ENCODE measurements at places on chromosomes 4 and X.

GRCh38 chr4:114015444-114015899 is 36.0 kb upstream of the ARSJ start:
- H3K27me3 ChIP-seq: no peaks in the 10 kb centered on the region
- H3K4me1 ChIP-seq: no peaks in the 10 kb centered on the region
- no peak for DNase-seq

GRCh38 chr4:2671267-2671895 is 84.8 kb downstream of the TNIP2 start:
- H3K36me3 ChIP-seq: peaks cover 17% of the 10 kb centered on the region
- DNase-seq: no peak
- H3K4me1 ChIP-seq: no peaks in the 10 kb centered on the region
- H3K4me3 ChIP-seq: no peak overlapping the region
- no peak overlapping the region for H3K27ac ChIP-seq

- no peak for DNase-seq
- H3K27me3 ChIP-seq: no peaks in the 10 kb centered on the region
- H3K27ac ChIP-seq: no peak overlapping the region
- H3K4me3 ChIP-seq: no peak overlapping the region
Measured at GRCh38 chr4:48336146-48336870, 5.0 kb upstream of the SLAIN2 start.

- no peak overlapping the region for H3K4me3 ChIP-seq
- H3K27ac ChIP-seq: no peak overlapping the region
- no peaks in the 10 kb centered on the region for H3K36me3 ChIP-seq
- H3K27me3 ChIP-seq: no peaks in the 10 kb centered on the region
Measured at GRCh38 chr4:88879991-88880390, 177.0 kb downstream of the FAM13A start.
